ENCODE measurements at places on chromosomes 16 and 17.

DNA sequence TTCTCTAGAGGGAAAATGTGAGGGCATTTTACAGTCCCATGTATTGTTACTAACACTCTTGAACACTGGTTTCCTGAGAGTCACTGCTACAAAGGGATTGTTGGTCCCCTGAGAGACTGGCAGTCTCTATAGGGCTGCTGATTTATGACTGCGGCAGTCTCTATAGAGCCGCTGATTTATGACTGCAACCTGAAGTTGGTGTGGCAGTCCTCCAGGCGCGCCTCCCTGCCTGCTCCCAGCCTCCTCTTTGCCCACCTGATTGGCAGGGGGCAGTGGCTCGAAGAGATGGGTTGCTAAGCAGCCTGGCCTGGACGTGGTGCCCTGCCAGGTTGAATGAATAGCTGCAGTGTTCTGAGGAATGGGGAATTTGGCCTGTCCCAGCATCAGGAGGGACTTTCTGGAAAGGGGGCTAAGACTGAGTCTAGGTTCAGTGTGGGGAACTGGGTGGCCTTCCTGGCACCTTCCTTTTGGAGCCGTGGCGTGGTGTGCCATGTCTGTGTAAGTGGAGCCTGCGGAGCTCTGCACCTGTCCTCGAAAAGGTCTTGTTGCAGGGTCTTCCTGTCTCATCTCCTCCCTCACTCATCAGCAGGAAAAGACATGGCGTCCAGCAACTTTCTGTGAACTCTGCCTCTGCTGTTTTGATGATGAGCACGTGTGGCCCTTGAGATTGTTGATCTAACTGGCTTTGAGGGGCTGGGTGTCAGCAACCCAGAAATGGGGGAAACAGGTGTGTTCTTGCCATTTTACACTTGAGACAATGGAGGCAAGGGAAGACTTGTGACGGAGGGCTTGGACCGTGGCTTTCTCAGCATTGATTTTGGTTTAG, 24.9 kb downstream of the SAP30BP start:
- no peak for DNase-seq

DNA sequence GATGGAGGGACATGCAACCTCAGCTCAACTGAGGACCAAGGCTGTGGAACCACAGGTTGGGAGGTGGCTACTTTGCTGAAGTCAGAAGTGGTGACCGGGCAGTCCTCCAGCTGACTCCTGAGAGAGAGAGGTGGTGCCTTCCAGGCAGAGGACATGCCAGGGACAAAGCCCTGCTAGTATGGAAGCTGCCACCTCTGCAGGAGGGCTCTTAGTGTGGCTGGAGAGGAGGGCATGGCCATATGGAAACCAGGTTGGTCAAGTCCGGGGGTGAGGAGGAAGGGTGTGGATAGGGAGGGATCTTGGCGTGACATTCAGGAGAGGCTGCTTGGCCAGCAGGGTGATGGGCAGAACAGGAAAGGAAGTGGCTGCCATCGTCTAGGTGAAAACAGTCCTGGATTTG, 5.7 kb downstream of the C16orf86 start:
- no peak for DNase-seq

- no peak for DNase-seq
Observed at GRCh38 chr16:54375071-54375470, 88.5 kb upstream of the IRX3 start.

- no peak for DNase-seq
Observed at GRCh38 chr16:58768145-58768544, 34.0 kb upstream of the GOT2 start.

- DNase-seq: no peak
Observed at GRCh38 chr16:72066747-72067146, 3.7 kb downstream of the HPR start.

- DNase-seq: no peak
Observed at GRCh38 chr17:49076573-49077384, 55.8 kb upstream of the B4GALNT2 start.

DNA sequence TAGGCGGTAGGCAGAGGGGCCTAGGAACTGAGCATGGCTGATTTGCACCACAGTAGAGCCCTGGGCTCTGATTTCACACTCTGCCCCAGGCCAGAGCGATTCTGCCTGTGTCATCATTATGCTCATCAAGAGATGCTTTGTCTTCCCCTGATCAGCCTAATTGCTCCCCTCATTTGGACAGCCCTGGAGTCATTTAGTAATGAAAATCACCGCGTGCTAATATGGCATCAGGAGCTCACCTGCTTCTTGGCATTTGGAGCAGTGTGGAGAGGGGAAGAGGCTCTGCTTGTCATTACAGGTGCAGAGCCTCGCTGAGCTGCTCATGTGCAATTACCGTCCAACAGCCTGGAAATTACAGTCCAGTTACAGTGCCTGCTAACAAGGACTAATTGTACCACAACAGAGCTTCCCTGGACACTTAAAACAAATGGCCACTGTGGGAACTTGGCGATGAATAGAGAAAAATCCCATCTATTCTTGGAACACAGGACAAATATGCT, 157.1 kb upstream of the WSCD1 start:
- DNase-seq: no peak

DNA sequence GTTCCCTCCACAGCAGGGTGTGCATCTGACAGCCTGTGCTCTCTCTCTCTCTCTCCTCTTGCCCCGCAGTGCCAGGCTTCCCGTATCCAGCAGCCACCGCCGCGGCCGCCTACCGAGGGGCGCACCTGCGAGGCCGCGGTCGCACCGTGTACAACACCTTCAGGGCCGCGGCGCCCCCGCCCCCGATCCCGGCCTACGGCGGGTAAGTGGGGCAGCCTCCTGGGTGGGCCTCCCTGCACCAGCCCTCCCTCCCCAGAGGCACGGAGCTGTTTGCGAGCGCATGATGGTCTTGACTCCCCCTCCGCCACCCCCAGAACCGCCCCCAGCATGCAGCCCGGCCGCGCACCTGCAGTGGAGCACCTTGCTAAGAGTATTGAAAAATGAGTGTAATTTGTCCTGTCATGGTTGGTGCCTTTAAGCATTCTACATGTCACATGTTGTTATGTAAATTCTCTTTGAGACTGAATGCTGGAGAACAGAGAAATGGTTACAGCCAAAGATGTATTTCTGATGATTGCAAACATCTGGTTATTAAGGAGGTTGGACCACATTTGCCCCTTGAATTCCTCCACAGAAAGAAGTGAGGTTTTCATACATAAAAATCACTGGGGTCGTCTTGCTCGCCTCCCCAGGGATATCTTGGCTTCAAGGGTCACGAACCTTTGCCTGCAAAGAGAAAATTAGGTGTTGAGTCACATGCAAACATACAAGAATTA, 321.3 kb downstream of the RBFOX1 start:
- no peak for DNase-seq

DNA sequence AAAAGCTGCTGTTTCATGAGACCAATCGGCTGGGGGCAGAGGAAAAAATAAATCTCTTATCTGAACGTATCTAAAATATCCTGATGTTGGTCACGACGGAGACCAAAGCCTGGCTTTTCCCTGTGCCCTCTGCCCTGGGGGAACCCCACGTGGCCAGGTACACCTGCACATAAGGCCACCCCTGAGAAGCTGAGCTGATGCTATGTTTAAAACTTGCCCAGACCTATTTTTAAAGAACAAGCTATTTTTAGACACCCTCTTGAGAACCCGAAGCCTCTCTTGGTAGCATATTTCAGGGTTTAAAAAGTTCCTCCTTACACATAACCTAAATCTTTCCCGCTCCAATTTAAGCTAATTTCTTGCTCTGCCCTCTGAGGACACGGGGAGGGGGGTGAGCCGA, 210.4 kb downstream of the GSG1L start:
- no peak for DNase-seq

GRCh38 chr17:65160516-65160915, 23.3 kb downstream of the RGS9 start:
- DNase-seq: no peak

- no peak for DNase-seq
Observed at GRCh38 chr16:10943064-10943353, 741 bp upstream of the DEXI start.

GRCh38 chr16:63228259-63228658, 1192.0 kb upstream of the CDH8 start:
- no peak for DNase-seq

DNA sequence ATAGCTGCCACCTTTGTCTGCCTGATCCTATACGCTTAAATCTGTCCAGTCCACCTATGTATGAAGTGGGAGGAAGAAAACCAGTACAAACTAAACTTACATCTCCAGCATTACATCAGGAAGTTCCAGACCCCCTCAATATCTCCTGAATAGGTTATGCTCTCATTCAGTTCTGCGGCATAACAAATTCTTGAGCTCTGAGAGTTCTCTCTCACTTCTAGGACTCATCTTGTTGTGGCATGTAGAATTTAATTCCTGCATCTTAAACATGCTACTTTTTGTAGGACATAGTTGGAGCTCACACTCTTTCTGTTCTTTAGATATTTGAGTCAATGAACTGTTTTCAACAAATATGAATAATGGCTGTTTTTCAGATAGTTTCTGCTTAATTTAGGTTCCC, 662.5 kb downstream of the CDH11 start:
- no peak for DNase-seq

- DNase-seq: no peak
Observed at GRCh38 chr16:84095466-84095865, 21.3 kb downstream of the MBTPS1 start.

DNA sequence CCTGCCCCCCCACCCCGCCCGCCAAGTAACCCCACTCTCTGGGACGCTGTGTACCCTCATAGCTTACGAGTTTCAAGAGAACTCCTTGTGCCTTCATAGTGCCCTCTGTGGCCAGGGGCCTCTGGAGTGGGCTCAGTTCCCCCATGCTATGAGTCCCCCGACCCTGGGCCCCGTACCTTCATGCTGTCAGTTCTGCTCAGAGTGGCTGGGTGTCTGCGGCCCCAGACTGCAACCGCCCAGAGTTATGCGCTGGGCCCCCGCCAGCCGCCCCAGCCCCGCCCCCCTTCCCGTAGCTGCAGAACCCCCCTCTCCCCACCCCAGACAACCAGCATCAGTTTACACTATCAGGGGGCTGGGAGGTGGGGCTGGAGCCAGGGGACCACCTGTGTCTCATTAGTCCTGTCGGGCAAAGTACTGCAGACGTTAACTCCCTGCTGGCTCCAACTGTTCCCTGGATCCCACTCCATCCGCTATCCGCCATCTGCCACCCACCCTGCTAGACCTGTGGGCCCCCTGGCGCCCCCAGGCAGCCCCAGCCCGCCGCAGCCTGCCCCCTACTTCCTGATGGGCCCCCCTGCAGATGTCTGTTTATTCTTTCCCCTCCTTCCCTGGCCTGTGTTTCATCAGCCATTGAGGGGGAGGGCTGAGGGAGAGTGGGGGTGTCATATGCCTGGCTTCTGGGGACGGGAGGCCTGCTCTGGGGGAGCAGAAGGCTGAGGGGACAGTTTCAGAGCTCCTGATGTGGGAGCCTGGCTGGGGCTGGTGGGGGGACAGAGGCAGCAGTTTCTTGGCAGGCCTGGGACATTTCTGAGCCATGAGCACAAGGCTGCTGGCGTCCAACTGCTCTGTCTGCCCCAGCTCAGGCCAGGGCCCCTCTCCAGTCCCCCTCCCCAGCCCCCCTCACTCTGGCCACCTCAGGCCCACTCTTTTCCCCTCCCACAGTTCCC, at the start of gene MFAP4:
Gene MFAP4 (minus strand): TSS at position 217 of the 947 bp plus-strand sequence. CDS start 35 bp downstream, at position 182.
- DNase-seq: no peak

DNA sequence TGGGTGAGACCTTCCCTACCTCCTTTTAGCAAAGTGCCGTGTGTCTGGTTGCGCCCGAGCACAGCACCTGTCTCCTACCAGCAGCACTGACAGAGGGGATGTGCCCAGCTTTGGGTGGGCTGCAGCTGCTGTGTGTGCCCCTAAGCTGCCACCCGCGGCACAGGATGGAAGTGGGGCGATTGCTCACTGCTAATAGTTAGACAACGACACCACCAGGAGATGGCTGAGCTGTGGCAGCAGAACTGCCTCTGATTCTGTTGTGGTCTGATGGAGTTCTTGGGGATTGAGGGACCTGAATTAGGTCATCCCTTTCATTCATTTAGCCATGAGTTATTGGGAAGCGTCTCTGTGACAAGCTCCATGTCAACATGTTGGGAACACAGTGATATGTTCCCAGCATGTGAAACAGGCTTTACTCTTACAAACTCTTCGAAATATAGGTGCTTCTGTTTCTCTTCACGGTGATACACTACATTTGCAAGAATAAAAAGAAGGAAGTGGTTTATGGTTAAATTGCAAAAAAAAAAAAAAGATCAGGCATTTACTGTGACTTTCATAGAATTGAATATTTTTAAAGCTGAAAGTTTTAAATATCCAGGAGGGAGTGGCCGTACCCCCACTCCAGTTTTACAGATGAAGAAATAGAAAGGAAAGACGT, 184.4 kb downstream of the MAF start:
- DNase-seq: no peak

DNA sequence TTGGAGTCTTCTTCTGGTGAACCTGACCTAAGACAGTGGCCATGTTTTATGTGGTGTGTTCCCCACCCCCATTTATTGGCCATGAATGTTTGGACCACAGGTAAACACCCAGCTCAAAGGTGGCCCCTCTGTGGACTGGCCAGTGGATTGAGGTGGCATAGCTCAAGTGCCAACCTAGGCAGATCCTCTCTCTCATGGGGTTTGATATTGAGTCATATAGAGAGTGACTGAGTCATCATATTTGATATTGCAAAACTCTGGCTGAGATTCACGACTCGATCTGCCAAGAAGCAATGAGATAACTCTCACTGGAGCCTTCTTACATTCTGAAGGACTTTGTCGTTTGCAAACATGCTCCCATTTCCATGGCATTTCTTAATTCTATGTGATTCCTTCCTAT, 10.5 kb upstream of the TEKT3 start:
- no peak for DNase-seq

DNA sequence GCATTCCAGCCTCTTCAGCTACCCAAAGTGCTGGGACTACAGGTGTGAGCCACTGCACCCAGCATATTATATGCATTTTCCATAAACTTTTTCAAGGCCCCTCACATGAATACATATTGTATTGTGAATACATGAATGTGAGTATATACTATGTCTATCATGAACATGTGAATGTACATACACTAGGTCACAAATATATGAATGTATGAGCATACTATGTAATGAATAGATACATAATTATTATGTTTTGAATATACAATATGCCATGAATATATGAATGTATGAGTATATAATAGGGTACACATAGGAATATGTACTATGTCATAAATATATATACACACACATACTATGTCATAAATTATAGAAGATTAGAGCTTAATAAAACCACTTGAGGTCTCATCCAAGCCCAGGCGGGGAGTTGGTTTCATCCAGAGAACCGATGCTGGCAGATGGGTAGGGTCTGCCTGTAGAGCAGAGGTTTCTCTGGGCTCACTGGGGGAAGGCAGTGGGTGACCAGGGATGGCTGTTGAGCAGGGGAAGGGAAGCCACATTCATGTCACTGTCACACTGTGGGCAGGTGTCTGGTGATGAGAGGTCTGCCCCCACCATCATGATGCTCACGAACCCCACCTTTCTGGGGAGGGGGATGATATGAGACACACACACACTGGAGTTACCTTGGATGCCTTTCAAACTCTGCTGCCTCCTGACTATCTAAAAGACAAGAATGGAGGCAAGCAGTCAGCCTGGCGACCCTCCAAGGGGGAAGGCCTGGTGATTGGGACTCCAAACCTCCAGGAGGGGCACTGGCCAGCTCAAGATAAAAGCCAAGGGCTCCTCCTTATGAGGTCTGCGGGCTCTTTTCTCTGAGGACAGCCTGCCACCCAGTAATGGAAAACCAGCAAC, 7.3 kb downstream of the C16orf95 start:
- no peak for DNase-seq

- DNase-seq: no peak
Observed at GRCh38 chr17:62134397-62134796, 69.3 kb upstream of the MED13 start.

Measured in activated CD8-positive, alpha-beta memory T cell treated with anti-CD3 and anti-CD28 coated beads, Interleukin-2, amount 50 U/mL, for 4 hours (primary cell).